ENCODE measurements at places on chromosomes 2 and 18. TPM values are rescaled to one million over a fixed set of nuclear protein-coding genes. Genes with fewer than 3 reads are reported as not detected.

Gene L3MBTL4
- total RNA-seq = 0.10 TPM

Gene TFPI
- not detected for total RNA-seq

Gene LONRF2
- total RNA-seq = 0.03 TPM

Gene MAP3K20
- 9.8 TPM for total RNA-seq

Gene HES6
- total RNA-seq = 5.7 TPM

Gene GYPC
- total RNA-seq = 203 TPM

Gene CRYGB
- total RNA-seq = not detected

Gene PRSS56
- total RNA-seq = not detected

Gene PARD3B
- total RNA-seq = 1.3 TPM

Gene DCAF17
- total RNA-seq = 15.1 TPM

Gene CPS1
- total RNA-seq = not detected

Gene ABCB11
- not detected for total RNA-seq

Gene EHBP1
- total RNA-seq = 26.3 TPM

Gene SCN2A
- not detected for total RNA-seq

Gene CNRIP1
- not detected for total RNA-seq

Gene PCARE
- total RNA-seq = not detected

Gene CCDC68
- not detected for total RNA-seq

Gene SLC39A6
- total RNA-seq = 20.4 TPM

Gene MARCHF7
- 86.0 TPM for total RNA-seq

Gene LAMA3
- 1.2 TPM for total RNA-seq

Gene ERFE
- 0.29 TPM for total RNA-seq

Gene ALK
- total RNA-seq = not detected

Gene GATA6
- not detected for total RNA-seq

Gene HOXD13
- total RNA-seq = not detected

Gene SOX11
- not detected for total RNA-seq

Gene CAPN14
- not detected for total RNA-seq

Gene CD302
- 0.29 TPM for total RNA-seq

Gene ASIC4
- total RNA-seq = 0.07 TPM

Gene M1AP
- not detected for total RNA-seq

Gene PFN4
- total RNA-seq = not detected

Gene POTEI
- total RNA-seq = not detected

Gene ITPRID2
- 48.8 TPM for total RNA-seq

Gene STAT4
- 167 TPM for total RNA-seq

Gene FAM228B
- total RNA-seq = 8.8 TPM

Gene SULT1C4
- total RNA-seq = not detected

Gene CD8B2
- total RNA-seq = 0.08 TPM

Gene KIF1A
- total RNA-seq = 0.60 TPM

Gene TTN
- 11.6 TPM for total RNA-seq

Gene ADAM23
- 0.26 TPM for total RNA-seq

Gene SERPINB13
- total RNA-seq = not detected

Data from activated naive CD4-positive, alpha-beta T cell treated with anti-CD3 and anti-CD28 coated beads, Interleukin-2, amount 10 ng/mL, durations not matched to agents 5 hours and 36 hours (primary cell).